ENCODE measurements at places on chromosomes 1 and 21.

GRCh38 chr1:68706639-68707317 lies 209.9 kb upstream of the DEPDC1 start:
- no peak for DNase-seq

- no peak for DNase-seq
These were observed 612.2 kb upstream of the CXADR start for GRCh38 chr21:16900685-16901084.

- DNase-seq = no peak
These were observed 14.4 kb upstream of the CAMTA1 start for GRCh38 chr1:6770751-6771440.

GRCh38 chr1:86696522-86696921 lies 7.9 kb upstream of the SH3GLB1 start:
- DNase-seq = no peak

DNA sequence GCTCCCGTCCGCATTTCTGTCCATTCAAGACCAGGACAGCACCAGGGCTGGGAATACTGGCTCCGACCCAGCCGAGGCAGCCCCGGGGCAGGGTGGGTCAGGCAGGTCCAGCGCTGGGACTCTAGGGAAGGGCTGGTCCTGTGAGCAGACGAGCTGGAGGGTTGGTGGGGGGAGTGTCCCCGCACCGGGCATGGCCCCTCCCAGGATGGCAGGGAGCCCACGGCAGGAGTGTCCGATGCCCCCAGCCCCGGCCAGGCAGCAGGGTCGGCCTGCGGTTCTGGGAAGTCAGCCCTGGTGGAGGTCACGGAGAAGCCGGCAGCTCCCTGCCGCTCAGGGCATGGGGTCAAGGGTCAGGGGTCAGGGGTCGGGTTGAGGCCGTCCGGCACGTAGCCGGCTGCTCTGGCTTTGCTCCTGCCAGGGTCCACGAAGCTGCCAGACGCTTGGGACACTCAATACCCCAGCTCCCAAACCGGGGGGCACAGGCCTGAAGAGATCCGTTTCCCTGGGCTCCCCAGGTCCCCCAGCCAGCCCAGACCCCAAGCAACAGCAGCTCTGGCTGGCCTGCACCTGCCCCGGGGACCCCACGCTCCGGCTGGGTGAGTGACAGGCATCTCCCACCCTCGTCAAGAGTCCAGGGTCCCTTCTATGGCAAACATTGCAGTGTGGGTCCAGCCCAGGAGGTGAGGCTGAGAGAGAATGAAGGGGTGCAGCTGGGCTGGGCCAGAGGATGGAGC lies 6.7 kb downstream of the C1QTNF12 start:
- no peak for DNase-seq

DNA sequence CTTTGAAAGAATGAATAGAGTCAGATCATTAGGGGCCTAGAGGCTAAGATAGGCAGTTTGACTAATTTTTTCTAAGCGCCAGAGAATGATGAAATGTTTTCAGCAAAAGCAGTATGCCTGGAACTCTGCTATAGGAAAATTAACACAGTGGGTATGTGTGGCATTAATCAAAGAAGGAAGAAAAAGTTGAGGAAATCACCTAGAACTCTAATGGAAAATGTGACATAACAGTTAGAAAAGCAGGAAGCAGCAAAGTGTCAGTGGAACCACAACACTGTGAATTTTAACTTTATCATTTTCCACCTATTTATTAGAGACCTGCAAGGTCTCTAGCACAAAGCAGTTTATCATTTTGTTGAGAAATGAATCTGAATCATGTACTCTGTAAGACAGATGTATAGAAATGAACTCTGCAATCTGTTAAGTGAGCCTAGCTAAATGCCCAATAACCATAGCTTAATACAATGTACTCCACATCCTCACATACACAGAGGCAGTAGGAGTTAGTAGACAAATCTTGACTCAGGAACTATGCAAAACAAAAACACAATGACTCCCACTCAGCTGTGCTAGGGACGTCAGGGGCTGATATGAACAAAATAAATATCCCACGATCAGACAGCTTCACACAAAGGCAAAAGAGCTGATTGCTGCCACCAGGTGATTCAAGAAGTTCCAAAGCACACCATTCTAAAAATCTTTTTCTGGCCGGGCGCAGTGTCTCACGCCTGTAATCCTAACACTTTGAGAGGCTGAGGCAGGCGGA lies 500.7 kb upstream of the NFIA start:
- DNase-seq = no peak

GRCh38 chr1:150764617-150765101 lies 919 bp downstream of the CTSS start:
- DNase-seq = no peak

GRCh38 chr1:23290836-23291565 lies 53.1 kb downstream of the HNRNPR start:
- DNase-seq = no peak

GRCh38 chr1:9145021-9145668 lies 16.2 kb upstream of the GPR157 start:
- no peak for DNase-seq

DNA sequence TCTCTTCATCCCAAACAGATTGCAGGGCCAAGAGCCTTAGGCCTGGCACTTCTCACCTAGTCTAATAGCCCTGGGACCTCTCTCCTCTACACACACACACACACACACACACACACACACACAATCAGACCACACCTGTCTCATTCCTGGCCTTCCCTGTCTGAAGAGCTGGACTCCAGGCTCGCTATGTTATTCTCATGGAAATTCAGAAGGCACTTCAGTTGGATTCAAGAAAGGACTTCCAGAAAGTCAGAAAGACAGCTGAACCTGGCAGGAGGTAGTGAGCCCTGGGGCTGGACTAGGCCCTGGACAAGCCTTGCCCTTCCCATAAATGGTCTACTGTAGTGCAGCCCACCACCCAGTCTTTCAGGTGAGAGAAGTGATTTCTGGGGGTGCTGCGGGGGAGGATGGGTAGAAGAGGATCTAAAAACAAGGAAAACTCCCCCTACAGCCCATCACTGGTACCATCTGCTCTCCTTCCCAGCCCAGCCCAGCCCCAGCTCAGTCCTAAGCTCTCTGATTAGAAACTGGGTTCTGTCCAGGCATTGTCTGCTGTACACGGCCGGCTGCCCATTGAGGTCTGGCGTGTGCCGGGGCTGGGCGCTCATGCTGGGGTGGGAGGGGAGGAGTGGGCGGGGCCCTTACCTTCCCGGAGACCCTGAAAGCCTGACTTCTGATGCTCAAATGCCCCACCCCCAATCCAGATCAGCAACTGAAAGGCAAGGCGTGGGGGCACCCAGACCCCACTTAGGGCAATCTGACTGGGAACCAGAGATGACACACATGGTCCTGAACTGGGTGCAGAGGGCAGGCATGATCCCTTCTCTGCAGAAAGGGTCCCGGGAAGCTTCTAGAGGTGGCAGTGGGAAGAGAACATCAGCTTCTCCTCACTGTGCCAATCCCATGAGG lies 2.5 kb downstream of the KIF21B start:
- no peak for DNase-seq

- no peak for DNase-seq
These were observed 102.1 kb downstream of the ADSS2 start for GRCh38 chr1:244349581-244350001.

DNA sequence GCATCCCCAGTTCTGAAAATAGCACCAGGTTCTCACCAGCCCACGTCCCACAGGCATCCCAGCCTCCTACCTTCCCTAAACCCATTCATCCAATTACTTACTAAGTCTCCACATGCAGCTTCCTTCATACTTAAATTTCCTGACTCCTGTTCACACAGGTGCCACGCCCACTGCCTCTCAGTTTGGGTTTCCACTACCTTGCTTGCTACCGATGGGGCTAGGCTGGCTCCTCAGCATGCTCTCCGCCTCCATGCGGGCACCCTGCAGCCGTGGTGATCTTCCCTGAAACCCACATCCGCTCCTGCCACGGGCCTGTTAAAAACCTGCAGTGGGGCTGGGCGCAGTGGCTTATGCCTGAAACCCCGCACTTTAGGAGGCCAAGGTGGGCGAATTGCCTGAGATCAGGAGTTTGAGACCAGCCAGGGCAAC lies 70.4 kb upstream of the ANGPTL1 start:
- no peak for DNase-seq

GRCh38 chr1:37601441-37601840 lies 5.7 kb upstream of the GNL2 start:
- no peak for DNase-seq

GRCh38 chr21:26125433-26126167 lies 45.0 kb downstream of the APP start:
- no peak for DNase-seq

- DNase-seq = no peak
These were observed 68.6 kb downstream of the SLC35F3 start for GRCh38 chr1:233972951-233973635.

- DNase-seq = no peak
These were observed 48.2 kb downstream of the RPE65 start for GRCh38 chr1:68401506-68401905.

DNA sequence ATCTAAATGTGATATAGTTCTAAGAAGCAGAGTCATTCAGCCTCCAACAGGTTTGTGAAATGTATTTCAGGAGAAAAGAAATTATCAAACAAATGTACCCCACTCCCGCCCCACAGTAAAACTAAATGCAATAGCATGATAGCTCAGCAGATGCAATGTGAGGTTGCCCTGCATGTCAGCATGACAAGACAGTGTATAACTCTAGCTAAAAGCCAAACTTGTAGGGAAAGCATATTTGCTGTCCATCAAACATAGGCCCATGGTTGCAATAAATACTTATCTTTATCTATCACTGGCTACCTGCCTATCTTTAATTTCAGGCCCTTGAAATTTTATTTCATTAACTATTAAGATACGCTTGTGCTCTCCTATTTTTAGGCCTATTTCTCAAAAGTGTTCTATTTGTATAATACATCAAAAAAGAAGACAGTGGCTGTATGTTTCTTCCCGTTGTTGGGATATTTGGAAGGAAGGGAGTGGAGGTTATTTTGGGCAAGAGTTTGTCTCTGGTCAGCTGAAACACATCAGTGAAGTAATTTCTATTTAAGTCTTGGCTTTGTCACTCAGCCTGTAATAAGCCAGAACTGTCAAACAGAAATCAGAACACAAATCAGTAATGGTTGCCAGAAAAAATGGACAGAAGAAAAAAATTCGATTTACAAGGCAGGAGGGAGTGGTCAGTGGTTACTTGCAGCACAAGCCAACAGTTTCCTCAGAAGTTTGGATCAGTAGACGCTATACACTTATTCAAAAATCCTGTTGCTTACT lies 307.4 kb upstream of the ADGRL2 start:
- no peak for DNase-seq

GRCh38 chr1:235304549-235305451 lies 23.2 kb downstream of the ARID4B start:
- DNase-seq = no peak

DNA sequence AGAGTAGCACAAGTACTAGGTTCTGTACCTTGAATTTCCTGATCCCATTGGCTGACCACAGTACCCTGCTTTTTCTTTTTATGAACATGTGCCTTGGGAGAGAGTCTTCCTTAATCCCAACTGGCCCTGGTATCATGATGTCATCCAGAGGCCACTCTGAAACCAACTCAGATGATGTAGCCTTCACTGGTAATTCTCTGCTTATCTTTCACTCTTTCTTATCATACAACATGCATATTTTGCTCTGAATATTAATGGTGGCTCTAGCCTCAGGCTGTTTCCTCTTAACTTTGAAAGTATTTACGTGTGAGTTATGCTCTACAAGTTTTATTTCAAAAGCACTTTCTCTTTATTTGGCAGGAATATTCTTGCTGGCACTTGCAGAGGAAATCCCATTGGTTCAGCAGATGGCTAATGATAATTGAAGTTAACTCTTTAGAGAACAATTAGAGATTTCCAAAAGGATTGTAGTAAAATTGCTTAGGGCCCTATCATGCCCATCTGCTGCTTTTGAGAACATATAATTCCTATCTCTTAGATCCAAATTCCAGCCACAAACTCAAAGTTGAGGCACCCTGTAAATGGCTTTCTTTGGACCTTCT lies 86.1 kb downstream of the PTGER3 start:
- DNase-seq = no peak

- no peak for DNase-seq
These were observed 82.7 kb upstream of the ROR1 start for GRCh38 chr1:63690966-63691700.

DNA sequence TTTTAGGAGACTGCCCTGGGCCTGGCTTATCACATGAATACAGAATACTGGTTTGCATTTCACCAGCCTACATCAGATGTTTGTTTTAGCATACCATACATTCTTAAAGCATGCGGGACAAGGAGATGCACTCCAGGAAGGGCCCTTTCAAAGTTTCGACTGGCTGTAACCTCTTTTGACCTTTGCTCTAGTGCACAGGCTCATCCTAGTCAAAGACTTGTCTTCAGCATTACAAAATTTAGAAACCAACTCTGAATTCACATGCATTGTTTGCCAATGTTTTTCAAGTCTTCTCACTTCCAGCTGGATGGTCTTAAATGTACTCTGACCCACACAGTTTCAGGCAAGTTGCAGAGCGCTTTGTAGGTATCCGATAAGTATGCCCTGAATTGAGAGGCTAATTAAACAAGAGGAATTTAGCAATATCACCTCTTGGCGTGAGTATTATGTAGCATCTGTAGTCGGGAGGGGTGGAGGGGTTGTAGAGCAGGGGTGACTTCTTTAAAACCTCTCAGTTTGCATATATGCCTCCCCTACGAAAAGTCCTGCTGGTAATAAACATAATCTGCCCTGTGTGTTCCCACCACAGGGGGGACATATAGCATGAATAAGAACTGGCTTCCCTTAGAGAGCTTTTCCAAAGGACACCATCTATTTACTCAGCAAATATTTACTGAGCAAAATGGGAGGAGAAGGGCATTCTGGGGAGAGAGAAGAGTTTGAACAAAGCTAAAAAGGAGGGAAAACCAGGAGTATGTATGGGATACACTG lies 24.4 kb upstream of the AHCYL1 start:
- DNase-seq = no peak

DNA sequence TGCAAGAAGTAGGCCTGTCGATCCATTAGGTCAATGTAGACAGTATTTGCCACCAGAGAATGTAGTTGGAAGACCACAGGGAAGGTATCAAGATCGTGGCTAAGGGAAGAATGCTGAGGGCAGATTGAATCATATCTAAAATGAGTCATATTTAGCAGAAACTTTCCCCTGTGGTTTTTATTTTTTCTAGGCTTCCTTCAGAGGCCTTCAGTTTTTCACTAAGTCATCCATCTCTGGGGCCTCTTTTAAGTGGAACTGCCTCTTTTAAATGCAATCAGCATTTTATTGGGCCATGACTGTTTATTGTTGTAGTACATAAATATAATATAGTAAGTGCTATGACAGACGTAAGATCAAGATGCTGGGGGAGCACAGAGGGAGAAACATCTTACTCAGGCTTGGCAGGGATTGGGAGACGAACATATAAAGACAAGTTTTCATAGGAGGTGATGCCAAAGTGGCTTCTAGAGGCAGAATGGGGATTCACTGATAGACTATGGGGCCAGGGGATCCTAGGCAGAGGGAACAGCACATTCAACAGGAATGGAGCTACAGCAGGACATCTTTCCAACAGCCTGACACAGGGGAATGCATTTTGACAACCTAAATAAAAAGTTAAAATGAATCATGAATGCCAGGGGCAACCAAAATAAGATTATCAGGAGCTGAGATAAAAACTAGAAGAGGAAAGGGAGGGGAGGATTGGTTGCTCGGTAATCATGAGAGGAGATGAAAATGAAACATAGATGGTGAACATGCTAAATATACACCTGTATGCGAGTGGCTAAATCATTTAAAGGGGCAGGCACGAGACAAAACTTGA lies 20.1 kb downstream of the UBE2U start:
- no peak for DNase-seq

Data from activated CD4-positive, CD25-positive, alpha-beta regulatory T cell treated with anti-CD3 and anti-CD28 coated beads, Interleukin-2, amount 50 U/mL, for 72 hours (primary cell).